ENCODE measurements at places on chromosomes 11 and 22.

DNA sequence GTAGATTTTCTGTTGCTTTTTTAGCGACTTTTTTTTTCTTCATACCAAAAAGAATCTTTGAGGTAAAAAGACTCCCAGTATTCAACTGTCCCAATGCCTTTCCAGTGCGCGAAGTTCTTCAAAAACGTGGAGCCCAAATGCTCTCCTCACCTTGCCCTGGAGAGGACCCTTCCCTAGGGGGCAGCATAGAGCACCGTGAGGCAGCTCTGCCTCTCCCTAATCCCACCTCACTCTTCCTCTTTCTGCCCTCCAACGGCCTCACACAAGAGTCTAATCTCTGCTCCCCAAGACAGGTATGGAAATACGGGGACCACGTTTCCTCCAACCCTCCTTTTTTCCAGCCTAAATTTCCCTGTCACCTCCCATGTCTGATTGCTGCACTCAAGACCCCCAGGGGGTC is 117.5 kb upstream of the ALX4 start:
- no peak for DNase-seq

- no peak for DNase-seq
These were observed 171.1 kb downstream of the COMMD9 start for GRCh38 chr11:36118084-36118483.

DNA sequence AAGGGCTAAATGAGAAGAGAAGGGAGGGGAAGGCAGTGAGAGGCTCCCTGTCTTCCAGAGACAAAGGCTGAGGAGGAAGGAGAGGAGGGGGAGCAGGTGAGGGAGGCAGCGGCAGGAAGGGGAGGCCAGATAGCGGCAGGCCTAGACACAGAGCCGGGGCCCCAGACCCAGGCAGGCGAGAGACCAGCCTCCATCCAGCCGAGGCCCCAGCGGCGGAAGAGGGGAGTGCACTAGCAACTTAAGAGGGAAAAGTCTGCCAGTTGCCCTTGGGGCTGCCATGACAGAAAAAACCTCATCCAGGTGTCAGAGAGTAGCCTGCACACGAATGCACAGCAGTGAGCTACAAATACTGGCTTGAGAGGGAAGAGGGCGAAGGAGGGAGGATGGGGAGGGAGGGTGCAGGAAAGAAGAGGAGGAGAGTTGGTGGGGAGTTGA is 46.7 kb downstream of the IGLL1 start:
- no peak for DNase-seq

DNA sequence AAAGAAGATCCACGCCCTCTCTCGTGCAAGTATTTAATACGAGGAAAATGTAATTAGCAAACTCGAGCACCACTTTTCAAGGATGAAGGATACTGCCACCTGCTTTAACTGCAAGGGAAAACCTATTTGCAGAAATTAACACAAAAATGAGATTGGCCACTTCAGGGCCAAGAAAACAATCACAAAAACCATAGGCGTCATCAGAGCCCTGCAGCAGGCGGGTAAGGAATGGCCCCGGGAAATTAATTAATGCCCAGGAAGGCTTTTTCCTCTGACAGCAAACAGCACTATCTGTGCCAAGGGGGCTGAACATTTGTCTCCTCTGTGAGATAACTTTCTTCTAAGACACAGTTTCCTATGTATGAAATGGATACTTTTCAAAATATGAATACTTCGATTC is 255.7 kb downstream of the CTTN start:
- no peak for DNase-seq

DNA sequence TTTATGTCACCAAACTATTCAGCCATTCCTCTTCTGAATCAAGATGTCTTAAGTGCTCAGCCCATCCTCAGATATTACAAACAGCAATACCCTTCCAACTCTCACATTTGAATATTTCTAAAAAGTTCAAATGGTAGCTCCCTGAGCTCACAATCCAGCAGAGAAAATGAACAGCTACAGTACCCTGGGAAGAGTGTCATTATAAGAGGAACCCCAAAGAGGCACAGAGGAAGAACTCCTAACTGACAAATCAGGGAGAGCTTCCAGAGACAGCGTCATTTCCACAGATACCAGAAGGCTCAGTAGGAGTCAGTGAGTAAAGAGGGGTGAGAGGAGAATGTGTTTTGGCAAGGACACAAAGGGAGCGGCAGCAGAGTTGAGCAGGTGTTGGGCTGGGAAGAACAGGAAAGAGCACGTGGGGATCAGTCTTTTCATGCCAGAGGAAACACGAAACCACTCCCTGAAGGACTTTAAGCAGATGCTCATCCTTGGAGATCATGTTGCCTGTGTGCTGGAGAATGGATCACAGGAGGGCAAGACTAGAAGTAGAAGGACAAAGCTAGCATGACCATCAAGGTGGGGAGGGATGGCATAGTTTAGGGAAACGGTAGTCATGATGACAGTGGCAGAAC is 4.3 kb downstream of the CLTCL1 start:
- no peak for DNase-seq

DNA sequence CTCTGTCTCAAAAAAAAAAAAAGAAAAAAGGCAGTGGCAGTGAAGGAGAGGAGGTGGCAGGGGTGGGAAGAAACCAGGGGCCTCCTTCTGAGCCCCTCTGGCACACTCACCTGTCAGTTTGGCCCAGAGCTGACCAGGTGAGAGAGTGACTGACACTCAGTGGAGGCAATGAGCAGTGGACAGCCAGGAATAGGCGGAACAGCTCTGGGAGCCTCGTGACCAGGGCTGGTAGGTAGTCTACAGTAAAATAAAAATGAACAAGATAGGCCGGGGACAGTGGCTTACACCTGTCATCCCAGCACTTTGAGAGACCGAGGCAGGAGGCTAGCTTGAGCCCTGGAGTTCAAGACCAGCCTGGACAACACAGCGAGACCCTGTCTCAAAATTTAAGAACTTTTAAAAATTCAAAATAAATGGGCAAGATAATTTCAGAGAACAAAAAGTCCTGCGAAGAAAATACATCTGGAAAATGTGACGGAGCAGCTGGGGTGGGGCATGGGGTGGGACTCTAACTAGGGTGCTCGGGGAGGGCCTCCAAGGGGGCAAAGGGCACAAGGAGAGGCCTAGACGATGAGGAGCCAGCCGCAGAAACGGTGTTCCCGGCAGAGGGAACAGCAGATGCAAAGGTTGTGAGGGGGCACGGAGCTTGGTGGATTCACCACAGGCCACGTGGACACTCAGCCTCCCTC is 3.8 kb upstream of the PDXP start:
- no peak for DNase-seq

GRCh38 chr11:76240161-76240540 is 33.8 kb upstream of the WNT11 start:
- DNase-seq: no peak

- DNase-seq: no peak
These were observed 1045.8 kb downstream of the TBC1D22A start for GRCh38 chr22:47808236-47808635.

Measured in anterior cingulate cortex (tissue), 58 donors.